ENCODE measurements at places on chromosomes 4 and X.

DNA sequence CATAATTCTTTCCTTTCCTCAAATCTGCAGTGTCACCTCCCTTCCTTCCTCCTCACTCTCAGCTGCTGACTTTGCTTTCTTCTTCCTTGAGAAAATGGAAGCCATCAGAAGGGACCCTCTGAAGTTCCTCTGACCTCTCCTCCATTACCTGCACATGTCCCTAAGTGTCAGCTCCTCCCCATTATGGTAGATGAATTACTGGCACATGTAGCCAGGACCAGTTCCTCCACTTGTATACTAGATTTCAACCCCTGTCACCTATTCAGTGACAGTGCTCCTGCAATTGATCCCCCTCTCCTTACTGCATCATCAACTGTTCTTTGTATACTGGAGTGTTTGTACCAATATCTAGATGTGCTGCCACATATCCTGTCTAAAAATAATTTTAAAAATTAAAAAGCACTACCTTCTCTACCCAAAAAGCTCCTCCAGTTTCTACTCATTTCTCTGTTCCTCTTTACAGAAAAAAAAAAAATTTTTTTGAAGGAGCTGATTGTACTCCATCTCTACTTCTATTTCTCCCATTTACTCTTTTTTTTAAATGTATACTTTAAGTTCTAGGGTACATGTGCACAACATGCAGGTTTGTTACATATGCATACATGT lies 78.6 kb downstream of the CLCN5 start:
- DNase-seq = no peak

GRCh38 chr4:105944540-105944939 lies 49.3 kb downstream of the NPNT start:
- DNase-seq = no peak

DNA sequence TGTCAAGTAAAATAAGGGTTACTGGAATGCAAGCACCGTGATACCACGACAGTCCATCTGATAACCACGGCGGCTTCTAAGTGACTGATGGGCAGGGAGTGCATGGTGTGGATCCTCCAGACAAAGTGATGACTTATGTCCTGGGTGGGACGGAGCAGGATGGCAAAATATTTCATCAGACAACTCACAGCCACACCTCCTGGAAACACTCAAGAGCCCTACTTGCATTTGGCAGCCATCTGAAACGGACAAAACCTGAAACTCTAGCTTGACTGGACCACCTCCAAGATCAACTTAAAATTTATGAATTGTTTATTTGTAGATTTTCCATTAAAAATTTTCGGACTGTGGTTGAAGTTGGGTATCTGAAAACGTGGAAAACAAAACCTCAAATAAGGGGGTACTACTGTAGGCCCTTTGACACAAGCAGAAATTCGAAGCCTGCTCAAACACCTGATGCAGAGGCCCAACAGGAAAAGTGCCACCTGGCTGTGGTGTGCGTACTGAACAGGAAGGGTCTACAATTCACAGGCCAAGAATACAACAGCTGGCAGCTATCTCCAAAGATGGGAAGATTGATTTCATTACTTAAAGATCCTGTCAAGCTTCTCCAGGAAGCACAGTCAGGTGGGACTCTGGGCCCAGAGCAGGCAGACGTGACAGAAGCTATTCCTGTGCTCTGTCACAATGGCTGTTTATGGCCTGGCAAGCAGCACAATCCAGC lies 26.0 kb downstream of the LRIT3 start:
- no peak for DNase-seq

GRCh38 chrX:47683184-47683828 lies 24.3 kb upstream of the UXT start:
- no peak for DNase-seq

DNA sequence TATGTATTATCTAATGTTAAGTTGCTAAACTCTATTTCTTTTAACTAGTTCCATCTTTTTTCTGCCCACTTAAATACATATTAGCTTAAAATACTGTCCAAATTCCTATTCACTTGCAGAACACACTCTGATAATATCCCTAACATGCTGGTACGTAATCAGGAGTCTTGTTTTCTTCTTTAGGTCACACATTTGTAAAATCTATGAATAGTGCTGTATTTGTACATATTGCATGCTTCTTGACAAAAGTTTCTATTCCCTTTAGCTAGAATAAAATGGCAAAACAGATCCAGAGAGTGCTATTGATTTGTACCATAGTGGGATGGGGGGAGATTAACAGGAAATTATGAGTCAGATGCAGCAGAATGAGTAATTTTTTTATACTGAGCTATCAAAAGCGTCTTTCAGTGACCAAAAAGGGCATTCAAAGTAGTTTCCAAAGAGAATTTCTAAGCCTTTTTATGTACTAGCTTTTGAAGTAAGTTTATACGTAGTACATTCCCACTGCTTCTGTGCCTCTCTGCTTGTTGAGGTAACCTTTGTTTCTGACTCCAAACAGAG lies 126.5 kb downstream of the PTPN13 start:
- DNase-seq = no peak

- DNase-seq = no peak
Observed at GRCh38 chr4:119755599-119755998, 127.0 kb upstream of the PDE5A start.

DNA sequence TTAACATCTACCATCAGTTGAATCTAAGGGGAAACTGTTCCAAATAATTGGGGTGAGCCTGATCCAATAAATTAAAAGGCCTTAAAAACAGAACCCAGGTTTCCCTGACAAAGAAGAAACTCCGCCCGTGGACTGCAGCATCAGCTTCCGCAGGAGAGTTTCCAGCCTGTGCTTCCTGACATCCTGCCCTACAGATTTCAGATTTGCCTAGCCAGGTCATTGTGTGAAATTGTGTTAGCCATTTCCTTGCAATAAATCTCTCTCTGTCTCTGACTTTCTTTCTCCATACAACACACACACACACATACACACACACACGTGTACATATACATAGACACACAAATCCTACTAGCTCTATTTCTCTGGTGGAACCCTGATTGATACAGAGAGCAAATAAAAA lies 48.3 kb upstream of the LCORL start:
- no peak for DNase-seq

DNA sequence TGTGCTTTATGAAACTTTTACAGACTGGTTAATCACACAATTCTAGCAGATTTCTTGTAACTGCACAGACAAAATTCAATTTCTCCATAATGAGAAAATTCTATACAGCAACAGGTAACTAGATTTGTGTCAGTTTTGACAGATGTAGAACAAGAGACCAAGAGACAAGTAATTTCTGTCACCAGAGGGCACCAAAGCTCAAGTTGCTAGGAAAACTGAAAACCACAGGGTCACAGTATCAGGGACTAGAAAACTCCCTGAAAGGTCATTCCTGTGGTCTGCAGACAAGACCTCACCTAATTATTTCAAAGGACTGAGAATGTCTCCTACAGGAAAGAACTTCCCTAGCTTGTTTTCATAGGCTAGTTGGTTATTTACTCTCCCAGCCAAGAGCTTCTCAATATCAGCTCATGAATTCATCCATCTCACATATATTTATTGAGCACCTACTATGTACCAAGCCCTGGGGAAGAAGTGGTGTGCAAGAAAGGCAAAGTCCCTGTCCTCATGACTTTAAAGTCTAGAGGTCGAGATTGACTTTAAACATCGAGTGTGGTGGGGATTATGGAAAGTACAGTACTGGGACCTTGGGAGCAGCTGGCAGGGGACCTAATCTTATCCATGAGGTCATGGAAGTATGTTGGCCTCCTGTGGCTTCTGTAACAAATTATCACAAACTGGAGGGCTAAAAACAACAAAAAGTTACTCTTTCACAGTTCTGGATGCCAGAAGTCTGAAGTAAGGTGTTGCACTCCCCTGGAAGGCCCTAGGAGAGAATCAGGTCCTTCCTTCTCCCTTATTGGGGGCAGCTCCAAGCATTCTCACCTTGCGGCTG lies 47.8 kb upstream of the SETD7 start:
- no peak for DNase-seq

DNA sequence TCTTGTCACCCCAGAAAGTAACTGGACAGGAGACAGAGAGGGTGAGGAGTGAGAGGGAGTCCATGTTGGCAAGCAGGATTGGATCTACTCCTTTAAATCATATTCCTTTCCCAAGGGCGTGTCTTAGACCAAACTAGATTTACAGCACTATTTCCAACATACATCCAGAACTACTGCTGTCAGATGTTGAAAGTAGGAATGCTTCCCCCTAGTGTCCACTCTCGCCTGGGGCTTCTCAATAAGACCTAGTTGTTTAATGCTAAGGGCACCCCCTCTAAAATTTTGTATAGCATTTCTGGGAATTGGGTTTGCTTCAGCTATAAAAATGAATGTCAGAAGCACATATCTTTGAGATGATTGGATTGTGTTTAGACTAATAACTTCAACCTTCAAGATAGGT lies 13.3 kb downstream of the OFD1 start:
- DNase-seq = peak; percentile 34

GRCh38 chr4:8438743-8439142 lies 1.8 kb downstream of the ACOX3 start:
- DNase-seq = no peak

- no peak for DNase-seq
Observed at GRCh38 chr4:87044511-87045233, 109.9 kb downstream of the AFF1 start.

GRCh38 chrX:68579810-68580209 lies 67.7 kb upstream of the STARD8 start:
- DNase-seq = no peak

DNA sequence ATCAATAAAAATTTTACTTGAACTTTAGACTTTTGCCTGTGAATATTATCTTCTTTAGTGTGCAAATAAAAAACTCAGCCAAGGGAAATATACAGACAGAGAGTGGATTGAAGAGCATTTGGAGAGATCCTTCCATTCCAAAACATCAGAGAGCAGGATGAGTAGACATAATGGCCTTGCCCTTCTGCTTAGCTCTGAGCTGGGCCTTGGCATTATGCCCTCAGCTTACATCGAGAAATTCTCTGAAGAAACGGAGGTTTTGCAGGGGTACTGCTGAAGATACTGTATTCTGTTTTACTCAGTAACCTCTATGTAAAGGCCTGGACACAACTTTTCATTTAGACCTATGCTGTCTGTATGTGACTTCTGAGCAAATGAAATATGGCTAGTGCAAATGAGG lies 317.4 kb downstream of the STIM2 start:
- no peak for DNase-seq

GRCh38 chr4:177862541-177863176 lies 420.4 kb upstream of the AGA start:
- no peak for DNase-seq

- DNase-seq = no peak
Observed at GRCh38 chr4:2301225-2301642, 39.3 kb upstream of the MXD4 start.

DNA sequence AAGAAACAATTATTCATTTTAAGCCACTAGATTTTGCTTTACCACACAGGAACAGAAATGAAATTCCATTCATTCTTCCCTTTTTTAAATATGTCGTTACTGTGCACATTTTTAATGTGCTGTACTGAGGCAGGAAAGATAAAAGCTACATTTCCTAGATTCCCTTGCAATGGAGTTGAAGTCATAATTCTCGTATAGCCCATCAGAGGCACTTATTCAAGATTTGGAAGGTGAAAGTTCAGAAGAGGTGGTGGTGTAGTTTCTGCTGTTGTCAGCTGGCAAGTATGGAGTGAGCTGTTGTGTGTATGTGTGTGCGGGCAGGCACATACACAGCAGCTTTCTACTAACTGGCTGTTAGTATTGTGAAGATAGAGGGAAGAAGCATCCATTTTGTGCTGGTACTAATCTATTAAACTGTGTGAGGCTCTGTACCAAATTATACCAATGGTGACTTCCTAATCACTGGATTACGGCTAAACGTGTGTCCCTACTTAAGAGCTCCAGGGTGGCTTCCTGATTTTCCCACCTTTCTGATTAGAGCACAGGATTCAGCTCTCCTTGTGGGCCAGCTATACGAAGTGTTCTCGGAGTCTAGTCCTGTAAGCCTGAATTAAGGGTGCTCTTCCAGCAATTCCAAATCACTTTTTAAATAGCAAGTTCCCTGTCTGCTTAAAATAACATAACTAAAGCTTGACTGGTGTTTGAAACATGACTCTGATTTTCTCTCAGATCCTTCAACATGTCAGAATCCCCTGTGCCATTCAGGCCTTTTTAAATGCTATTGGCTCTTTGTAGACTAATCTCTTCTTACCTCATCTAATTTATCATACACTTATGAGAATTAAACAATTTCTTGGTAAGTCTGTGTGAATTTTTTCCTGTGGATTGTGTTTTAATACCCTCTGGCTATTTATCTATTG lies 43.8 kb downstream of the PDS5A start:
- DNase-seq = no peak

GRCh38 chrX:21989384-21989783 lies 42.7 kb upstream of the PHEX start:
- DNase-seq = no peak

- no peak for DNase-seq
Observed at GRCh38 chr4:8353912-8354453, 84.4 kb downstream of the HTRA3 start.

DNA sequence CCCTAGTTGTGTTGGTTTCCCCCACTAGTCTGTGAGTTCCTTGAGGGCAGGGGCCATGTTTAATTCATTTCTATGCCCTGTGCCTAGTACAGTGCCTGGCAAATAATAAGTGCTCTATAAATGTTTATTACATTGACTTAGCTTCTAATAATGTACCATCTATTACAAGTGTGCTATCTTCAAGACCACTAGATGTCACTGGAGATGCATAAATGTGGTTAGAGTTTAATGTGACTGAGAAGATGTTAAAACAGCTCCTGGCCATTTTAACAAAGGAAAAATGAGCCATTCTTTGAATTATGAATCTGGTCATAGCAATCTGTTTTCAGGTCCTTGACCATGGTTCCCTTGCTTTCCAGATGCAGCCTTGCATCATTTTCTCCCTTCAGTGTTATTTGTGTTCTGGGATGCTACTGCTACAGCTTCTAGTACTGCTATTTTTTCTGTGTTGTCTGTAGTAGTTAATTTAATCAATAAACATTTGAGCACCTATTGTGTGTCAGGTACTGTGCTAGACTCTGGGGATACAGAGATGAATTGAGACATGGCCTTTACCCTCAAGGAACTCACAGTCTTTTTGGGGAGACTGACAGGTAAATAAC lies 43.2 kb downstream of the SLC9A6 start:
- DNase-seq = no peak
